ENCODE measurements at places on chromosomes 2 and 18.
A peak's percentile ranks its signal among the peaks of the same experiment; 100 is the strongest.

DNA sequence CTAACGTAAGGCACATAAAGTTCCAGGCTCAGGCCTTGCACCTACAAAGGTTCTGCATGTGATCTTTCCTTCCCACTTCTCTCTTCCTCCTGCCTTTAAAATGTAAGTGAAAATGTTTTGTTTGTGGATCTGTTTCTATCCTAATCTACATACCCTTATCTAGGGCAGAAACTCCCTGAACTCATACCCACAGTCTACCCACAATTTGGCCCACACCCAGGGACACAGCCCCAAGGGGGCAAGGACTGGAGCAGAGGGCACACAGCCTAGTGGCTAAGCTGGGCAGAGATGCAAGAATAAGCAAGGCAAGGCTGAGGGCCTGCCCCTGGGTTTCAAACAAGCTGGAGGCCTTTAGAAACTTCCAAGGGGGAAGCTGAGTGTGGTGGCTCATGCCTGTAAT lies 71.0 kb downstream of the HS1BP3 start:
- no peak for DNase-seq

DNA sequence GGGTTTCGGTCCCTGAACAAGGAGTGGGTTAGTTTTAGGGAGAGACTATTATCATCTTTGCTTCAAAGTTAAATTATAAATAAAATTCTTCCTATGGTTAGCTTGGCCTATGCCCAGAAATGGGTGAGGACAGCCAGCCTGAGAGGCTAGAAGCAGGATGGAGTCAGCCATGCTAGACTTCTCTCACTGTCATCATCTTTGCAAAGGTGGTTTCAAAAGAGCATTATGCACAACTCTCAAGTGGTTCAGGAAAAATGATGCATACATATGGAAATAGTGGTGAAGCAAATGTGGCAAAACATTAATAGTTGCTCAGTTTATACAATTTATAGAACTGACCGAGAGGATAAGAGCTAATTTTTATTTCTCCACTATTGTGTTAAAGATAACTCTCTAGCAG lies 283.9 kb upstream of the FBXO11 start:
- no peak for DNase-seq

DNA sequence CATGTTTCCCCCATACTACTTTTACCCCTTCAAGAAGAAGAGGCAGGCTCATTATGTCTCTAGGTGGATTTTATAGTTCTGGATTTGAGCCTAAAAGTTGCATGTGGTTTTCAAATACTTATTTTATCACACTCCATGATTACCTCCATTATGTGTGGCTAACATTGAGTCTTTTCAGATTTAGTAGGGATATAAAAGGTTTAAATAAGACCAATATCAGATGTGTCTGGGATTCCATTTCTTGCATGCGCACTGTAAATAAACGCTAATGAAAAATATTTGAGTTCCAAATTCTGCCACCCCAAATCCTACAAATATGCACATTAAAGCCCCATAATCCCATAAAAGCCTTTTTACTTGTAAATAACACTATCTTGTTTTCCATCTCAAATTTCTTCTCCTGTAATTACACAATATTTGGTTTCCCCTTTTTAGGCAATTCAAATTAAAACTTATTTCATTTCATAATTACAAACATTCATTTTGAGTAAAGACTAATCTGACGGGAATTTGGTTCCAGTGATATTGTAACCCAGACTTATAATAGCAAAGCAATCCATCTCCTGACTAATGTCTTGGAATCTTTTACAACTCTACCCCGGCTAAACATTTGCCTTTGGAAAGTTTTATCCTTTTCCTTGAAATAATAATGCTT lies 600.0 kb downstream of the SLC4A3 start:
- DNase-seq = no peak

GRCh38 chr2:172229125-172229524 lies 126.4 kb upstream of the DLX2 start:
- no peak for DNase-seq

DNA sequence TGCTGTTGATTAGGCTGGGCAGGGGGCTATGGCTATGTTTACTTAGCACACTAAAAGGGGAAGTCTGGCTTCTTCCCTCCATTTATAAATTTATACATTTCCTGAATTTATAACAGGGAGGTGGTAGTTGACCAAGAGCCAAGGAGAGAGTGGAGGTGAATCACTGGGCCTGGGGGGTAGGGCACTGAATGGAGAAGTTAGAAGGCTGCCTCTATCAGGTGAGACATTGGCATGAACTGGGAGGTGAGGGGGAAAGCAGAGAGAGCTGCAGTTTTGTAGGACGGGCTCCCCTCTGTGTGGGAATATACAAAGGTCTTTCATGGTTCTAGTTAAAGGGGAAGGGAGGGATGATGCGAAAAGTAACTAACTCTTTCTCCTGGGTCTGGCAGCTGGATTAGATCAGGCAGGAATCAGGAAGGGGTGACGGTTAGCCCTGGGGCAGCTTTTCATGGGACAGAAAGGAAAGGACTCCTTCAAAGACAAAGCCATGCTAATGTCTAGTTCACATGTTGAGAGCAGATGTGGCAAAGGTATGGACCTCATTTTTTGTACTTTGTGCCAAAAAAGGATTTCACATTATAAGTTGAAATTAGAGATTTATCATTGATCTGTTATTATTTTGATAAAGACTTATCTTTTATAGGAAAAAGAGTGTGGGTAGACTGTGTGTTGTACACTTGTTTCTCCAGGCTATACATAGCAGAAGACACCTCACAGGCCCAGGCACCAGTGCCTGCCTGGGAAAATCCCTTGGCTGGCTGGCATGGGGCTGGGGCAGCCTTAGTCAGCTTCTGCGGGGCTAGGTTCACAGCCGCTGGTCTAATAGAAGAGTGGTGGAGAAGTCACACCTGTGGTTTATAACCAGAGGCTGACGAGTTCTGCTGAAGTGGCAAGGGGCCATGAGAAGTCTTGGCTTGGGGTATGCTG lies 158.7 kb downstream of the CLIP4 start:
- DNase-seq = no peak

GRCh38 chr2:147051248-147051647 lies 793.6 kb upstream of the ACVR2A start:
- DNase-seq = no peak

DNA sequence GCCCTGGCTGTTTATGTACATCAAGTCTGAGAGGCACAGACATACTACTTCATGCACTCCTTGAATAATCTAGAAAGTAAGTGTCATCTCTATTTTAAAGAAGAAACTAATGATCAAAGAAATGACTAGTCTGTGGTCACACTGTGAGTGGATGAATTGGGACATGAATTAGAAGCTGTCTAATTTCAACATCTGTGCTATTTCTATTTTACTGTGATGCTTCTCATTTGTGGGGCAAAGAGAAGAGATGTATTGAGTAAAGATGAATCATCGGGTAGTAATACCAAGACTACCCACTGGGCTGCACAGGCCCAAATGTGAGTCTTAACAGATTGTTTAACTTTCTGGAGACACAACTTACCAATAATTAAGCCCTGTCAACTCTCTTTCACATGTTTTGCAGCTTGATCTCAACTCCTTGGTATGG lies 42.4 kb upstream of the MTIF2 start:
- no peak for DNase-seq

DNA sequence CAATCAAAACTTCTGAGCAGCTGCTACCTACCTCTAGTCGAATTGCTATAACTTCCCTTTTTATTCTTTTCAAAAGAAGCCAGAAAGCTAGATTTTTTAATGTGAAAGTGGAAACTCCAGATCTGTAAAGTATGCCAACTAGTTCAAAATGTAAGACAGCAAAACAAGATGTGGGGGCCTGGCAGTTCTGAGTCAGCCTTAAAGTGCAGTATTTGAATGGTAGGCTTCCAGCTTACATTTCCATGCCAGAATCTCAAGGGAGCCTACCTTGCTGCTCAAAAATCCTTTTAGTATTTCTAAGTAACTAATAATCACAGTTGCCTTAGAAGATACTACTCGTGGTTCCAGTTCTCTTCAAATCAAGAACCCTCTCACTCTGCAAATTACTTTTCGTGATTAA lies 1288.7 kb downstream of the LRP1B start:
- no peak for DNase-seq

DNA sequence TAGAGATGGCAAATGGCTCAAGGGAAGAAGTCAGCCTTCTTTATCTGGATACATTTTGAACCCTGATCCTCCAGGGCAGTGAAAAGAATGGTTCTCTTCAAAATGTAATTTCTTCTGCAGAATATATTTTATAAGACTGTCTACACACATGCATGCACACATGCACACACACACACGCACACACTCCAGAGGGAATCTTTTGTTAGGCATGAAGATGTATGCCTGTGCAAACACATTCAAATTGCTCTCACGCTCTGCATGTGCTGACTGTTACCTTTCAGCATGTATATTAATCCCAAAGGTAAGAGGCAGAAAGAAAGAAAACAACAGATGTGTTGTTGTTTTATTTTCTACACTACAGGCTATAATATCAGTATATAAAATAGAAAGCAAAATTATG lies 43.2 kb downstream of the SLC5A7 start:
- no peak for DNase-seq

- DNase-seq = no peak
Measured at GRCh38 chr2:50840341-50841124, 191.4 kb downstream of the NRXN1 start.

GRCh38 chr2:73172963-73173362 lies 29.4 kb upstream of the NOTO start:
- DNase-seq = peak; percentile 14

- no peak for DNase-seq
Measured at GRCh38 chr18:32383050-32383819, 87.4 kb downstream of the GAREM1 start.

All from stimulated activated CD8-positive, alpha-beta memory T cell treated with anti-CD3 and anti-CD28 coated beads, Interleukin-7, amount 100 ng/mL, for 24 hours (primary cell).